ENCODE measurements at places on chromosomes 5 and 9.

GRCh38 chr5:149433524-149434131 is 54.5 kb upstream of the IL17B start:
- DNase-seq = no peak

GRCh38 chr5:43000914-43001313 is 39.2 kb downstream of the ANXA2R start:
- no peak for DNase-seq

GRCh38 chr9:86668488-86668887 is 278.8 kb downstream of the GAS1 start:
- DNase-seq = no peak

- peak; percentile 82 for DNase-seq
Observed at GRCh38 chr9:38068701-38069628, at the start of gene SHB. Gene SHB (minus strand): TSS chr9:38069227. CDS start chr9:38068645, 582 bp downstream.
